ENCODE measurements at places on chromosomes 12 and 14.

- DNase-seq: peak; percentile 37
These were observed 1.0 kb upstream of the DUSP6 start for GRCh38 chr12:89353188-89353822.

DNA sequence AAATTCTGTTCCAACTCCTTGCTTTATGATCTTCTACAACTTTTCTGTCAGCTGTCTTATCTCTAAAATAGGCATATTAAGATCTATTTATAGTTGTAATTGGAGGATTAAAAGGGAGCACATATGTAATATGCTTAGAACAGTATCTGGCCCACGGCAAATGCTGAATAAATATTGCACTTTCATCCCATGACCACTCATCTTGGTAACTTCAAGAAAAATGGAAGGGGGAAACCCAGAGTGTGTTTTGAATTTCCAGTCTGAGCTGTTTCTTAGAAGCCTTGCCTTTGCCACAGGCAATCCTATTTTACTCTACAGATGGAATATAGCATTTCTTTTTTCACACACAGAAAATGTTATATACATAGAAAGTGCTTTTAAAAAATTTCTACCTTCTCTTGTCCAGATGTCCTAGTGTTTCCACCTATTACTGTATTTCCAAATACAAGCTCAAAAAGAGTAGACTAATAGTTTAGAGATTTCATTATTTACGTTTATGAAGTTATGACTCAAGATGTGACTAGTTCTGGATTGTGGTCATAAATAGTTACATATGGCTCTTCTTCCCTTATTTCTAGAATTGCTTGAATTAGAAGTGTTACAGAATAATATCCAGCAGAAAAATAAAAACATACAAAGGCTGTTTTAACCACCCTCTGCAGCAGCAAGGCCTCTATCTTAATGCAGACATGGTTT, 6.2 kb upstream of the STXBP6 start:
- DNase-seq: no peak

GRCh38 chr12:59294221-59294620, 301.6 kb upstream of the SLC16A7 start:
- no peak for DNase-seq

- DNase-seq: no peak
These were observed 52.4 kb upstream of the SCN8A start for GRCh38 chr12:51538599-51538998.

DNA sequence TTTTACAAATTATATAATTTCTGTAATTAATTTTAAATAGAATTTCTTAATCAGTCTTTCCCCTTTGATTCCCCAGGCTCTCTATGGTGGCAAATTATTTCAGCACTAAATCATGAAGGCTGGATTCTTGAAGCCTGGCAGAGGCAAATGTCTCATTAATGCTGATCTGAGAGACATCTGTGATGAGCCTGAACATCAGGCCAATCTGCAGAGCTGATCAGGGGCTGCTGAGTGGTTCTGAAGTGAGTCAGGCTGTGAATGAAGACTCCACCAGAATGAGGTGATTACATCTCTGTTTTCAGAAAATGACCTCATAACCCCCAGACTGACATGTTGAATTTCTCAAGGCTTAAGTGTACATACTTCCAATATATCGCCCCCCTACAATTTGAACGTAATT, 124.2 kb upstream of the MIS18BP1 start:
- no peak for DNase-seq

- DNase-seq: peak; percentile 58
These were observed 13.9 kb downstream of the EVL start for GRCh38 chr14:100078997-100079725.

Measured in stimulated activated CD4-positive, alpha-beta T cell treated with anti-CD3 and anti-CD28 coated beads, TNF-alpha, amount 100 ng/mL, for 1 hour (primary cell).